ENCODE measurements at places on chromosomes 3 and 15.

DNA sequence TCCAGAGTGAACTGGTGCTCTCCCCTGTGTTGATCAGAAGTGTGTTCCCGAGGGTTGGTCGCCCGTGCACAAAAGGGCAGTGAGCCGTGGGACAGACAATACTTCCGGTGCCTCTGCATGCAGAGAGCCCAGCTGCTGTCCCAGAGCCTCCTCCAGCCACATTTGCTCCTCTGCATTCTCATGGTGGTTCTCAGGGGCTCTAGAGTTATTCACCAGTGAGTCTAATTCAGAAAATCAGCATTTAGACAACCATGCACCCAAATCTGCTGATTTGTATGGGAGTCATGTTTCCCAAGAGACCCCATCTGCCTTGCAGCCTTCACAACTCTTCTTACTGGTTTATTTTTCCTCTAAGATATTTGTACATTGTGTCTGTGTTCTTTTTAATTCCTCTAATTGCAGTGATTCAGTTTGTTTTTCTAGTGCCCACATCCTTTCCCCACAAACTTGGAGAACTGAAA is 107.0 kb upstream of the SPRED1 start:
- DNase-seq: no peak

DNA sequence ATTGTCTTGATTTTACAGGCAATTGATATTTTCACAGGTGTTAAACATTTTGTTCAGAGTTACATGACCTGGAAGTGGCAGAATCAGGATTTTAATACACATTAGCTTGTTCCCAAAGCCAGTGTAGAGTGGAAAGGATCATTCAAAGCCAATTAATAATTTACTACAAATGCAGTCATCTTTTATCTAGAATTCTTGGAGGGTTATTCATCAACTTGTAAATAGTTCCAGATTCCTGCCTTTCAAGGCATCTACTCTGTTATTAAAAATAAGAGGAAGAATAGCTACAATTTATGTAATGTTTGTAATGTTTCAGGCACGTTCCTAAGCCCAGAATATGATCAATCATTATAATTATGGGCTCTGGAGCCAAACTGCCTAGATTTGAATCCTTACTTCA is 358.5 kb downstream of the ZNF385D start:
- DNase-seq: no peak

DNA sequence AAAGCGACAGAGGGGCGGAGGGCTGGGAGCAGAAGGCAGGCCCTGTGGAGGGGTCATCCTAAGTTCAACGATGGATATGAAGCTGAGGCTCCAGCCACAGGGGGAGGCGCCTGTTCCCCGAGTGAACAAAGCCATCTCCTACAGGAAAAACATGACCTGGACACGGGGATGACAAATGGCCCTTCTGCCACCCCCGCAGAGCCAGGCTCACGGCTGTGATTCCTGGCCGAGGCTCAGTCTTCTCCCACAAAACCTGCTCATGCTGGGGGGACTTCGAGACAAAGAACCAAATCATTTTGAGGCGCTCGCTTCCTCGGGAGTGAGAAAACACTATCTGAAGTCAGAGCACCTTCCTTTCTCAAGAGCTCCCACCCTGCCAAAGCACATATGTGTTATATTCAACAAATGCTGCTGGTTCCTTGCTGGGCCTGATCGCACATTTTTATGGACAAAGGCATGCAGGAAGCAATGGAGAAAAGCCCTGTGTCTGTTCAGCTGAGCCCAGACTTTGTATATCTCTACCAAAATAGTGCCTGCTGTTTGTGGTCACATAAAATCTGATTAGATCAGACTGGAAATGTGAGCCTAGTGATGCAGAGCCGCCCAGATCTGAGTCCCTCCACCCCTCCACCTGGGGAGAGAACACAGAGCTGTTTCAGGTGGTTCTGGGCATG is 5.6 kb downstream of the RBP1 start:
- no peak for DNase-seq

DNA sequence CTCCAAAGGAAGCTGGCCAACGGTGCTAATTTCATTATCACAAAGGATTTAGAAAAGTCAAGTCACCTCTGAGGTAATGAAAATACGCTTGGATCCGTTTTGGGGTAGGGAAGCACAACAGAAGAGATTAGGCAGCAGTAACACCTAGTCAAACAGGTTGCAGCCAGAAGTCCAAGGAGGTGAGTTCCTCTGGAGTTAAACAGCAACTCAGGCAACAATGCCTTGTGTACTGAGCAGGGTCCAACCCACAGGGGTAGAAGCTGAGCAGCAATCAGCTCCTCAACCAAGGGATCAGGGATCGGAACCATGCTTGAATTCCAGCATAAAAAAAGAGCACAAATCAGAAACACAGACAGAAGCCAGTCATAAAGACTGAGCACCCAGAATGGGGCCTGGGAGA is 88.1 kb upstream of the SPRED1 start:
- DNase-seq: no peak

DNA sequence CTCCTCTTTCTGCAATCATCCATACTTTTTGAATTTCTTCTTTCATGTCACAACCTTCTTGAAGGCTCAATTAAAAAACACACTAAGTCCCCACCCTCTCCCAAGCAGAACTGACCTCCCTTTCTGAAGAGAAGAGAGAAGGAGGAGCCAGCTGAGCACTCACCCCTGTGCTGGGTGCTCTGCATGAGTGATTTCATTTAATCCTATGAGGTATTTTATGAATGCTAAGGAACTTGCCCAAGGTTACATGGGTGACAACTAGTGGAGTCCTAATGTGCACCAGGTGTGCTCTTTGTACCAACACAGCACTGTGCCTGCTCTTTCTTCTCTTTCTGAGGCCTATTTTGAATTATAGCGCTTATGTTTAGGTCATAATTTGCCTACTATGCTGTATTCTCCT is 135.6 kb downstream of the DUT start:
- no peak for DNase-seq

- no peak for DNase-seq
These were observed 15.8 kb downstream of the ARHGEF26 start for GRCh38 chr3:154137036-154137435.

GRCh38 chr3:16085410-16085809 is 89.1 kb upstream of the GALNT15 start:
- DNase-seq: no peak

GRCh38 chr15:68768321-68768720 is 52.4 kb downstream of the ANP32A start:
- DNase-seq: no peak

GRCh38 chr15:73631915-73632669 is 1.1 kb downstream of the NPTN start:
- no peak for DNase-seq

- no peak for DNase-seq
These were observed 100.6 kb upstream of the GOLGA6L6 start for GRCh38 chr15:20642054-20642767.

- no peak for DNase-seq
These were observed 194.5 kb downstream of the MEX3B start for GRCh38 chr15:81851325-81851724.

DNA sequence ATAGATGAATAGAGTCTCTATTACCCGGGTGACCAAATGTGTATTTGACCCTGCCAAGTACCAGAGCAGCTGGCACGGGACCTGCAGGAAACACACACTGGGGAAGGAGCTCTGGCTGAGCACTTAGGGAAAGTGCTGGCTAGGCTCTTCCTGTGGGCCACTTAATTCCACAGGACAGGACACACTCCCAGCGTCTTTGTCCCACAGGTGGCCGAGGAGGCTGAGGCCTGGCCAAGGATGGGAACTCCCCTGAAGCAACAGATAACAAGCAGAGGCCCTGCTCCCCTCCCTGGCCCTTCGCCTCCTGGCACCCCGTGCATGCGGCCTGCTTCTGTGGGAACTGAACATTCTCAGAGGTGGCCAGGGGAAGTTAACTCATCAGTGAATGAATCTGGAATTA is 180.8 kb downstream of the ATP10A start:
- no peak for DNase-seq

DNA sequence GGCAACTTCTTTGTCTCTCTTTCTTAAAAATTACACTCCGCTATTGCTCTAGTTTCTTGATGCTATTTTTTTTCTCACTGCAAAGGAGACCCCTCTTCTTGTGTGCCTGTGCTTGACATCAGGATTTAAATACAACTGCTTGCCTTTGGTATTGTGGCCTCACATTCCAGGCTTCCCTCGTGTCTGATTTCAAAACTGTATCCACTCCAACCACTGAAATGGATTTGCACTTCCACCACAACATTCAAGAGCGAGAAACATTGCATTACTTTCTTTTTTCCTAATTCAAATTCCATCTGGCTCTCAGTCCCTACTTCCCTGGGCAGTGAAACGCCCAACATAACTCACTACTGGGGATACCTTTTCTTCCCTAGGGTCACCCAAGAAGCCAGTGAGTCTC is 50.4 kb upstream of the PXYLP1 start:
- DNase-seq: no peak

GRCh38 chr3:171173736-171174135 is 147.2 kb upstream of the SLC2A2 start:
- DNase-seq: no peak

DNA sequence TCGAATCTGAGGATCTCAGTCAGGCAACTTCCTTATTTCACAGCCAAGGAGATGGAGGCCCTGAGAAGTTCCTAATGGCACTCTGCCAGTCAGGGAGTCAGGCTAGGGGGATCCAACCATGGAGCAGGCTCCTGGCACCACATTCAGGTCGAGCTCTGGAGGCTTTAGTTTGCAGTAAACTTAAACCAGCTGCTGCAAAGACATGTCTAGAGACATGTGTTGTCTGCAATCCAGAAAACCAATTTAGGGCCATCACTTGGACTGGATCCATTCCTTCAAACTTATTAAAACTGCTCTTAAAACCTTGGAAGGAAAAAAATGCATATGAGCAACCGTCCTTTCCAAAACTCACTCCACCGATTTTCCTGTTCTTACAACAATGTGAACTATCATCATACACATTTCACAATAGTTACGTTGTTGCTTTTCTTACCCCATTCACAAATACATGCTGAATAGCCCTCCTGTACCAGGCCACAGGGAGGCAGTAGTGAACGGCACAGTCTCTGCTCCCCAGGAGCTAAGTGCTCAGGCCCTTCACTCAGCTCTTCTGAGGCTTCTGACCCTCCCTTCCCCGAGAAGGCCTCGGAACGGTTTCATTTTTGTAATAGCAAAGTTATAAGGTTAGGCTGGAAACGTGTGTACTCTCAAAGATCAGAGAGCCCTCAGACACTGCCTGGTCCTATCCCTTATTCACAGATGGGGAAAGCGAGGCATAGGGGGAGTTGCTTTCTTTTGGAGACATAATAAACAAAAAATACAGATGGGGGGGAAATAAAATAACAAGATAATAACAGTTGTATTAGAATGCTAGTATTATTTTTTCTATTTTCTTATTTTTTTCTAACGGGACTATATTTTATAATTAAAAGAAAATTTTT is 20.1 kb downstream of the RFT1 start:
- no peak for DNase-seq

GRCh38 chr3:35777065-35777464 is 137.7 kb downstream of the ARPP21 start:
- no peak for DNase-seq

GRCh38 chr3:128484404-128485281 is 8.4 kb downstream of the GATA2 start:
- no peak for DNase-seq

DNA sequence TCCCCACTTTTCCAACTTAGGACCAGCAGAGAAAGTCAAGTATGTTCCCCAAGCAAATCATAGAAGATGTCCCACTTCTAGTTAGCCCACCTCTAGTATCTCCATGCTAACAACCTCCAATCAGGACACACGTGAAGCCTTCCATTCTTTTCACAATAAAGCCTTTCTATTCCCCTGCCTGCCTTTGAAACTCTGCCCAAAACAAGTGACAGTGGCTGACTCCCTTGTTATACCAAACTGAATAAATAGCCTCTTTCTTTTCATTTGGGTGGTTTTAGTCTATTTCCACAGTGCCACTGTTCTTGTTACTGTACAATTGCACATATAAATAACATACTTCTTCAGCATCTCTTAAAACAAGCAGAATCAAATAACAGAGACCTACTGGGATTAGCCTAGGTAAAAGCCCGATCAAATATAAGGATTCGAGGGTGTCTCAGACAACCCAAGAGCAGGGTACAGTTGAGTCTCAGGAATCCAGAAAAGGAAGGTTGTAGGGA is 118.0 kb upstream of the NPHP3 start:
- DNase-seq: no peak

- DNase-seq: no peak
These were observed 82.1 kb downstream of the VPS8 start for GRCh38 chr3:184894051-184894450.

DNA sequence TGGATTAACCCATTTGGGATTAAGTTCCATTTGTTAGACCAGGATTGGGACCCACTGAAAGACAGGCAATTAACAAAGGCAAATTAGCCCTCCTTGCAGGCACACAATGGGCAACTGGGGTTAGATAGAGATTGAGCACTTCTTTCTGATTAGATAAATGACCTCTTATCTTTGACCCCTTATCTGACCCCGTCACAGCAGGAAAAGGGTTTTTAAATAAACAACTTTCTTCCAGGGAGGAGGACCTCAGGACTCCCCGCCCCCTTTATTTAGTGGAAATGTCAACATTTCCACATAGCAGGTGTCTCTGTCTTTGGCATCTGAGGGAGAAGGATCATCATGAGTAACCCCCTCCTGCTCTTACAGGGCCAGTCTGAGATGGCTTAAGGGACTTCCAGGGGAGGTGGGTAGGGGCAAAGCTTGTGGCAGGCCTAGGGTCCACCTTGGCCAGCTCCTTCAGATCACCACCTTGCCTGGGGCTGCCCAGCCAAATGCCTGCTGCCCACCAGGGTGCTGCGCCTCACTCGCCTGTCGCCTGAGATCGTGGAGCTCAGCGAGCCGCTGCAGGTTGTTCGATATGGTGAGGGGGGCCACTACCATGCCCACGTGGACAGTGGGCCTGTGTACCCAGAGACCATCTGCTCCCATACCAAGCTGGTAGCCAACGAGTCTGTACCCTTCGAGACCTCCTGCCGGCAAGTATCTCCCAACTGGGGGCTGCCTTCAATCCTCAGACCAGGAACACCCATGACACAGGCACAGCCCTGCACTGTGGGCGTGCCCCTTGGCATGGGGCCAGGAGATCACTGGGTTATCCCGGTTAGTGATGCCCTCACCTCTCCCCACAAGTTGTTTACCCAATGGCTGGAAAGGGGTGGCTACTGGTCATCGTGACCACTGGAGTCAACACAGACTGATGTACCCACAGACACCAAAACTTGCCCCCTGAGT is 2.6 kb upstream of the WDR6 start:
- no peak for DNase-seq

- DNase-seq: no peak
These were observed 14.6 kb downstream of the USP3 start for GRCh38 chr15:63519041-63519440.

- no peak for DNase-seq
These were observed 178.3 kb downstream of the SUCNR1 start for GRCh38 chr3:152051501-152052404.

- no peak for DNase-seq
These were observed 559.0 kb downstream of the PDCD6IP start for GRCh38 chr3:34357461-34357860.

- DNase-seq: no peak
These were observed 32.3 kb downstream of the TSPAN3 start for GRCh38 chr15:77038312-77039216.

Measured in activated CD4-positive, CD25-positive, alpha-beta regulatory T cell treated with anti-CD3 and anti-CD28 coated beads, Interleukin-2, amount 50 U/mL, for 16 hours (primary cell).